ENCODE measurements at places on chromosomes 1 and 21.
A peak's percentile ranks its signal among the peaks of the same experiment; 100 is the strongest.

- no peak for DNase-seq
Observed at GRCh38 chr1:205951746-205952145, 8.5 kb upstream of the SLC26A9 start.

GRCh38 chr1:169550294-169550693 is 36.0 kb downstream of the F5 start:
- DNase-seq: no peak

GRCh38 chr1:115142616-115143015 is 53.3 kb upstream of the TSPAN2 start:
- no peak for DNase-seq

- DNase-seq: no peak
Observed at GRCh38 chr1:61797045-61797755, 54.9 kb downstream of the PATJ start.

DNA sequence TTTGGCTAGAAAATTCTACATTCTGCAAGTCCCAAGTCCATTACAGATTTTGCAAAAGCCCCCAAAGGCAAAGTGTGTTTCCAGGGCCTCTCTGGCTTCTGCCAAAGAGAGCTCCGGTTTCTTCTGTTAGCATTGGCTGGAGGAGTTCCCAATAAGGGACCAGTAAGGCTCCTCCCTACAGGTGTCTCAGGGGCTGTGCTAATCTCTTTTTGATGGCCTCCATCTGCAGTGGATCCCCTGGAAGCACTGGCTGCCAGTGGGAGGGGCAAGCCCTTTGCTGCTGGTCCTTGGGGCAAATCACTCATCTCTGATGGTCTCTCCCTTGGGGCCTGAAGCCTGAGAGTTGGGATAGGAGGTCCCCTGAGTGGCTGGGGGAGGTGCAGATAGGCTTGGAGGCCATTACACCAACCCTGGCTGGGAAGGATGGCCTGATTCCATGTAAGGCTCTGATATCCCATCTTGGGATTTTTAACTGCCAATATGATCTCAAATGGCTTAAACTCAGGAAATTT is 89.1 kb upstream of the USP24 start:
- DNase-seq: no peak

DNA sequence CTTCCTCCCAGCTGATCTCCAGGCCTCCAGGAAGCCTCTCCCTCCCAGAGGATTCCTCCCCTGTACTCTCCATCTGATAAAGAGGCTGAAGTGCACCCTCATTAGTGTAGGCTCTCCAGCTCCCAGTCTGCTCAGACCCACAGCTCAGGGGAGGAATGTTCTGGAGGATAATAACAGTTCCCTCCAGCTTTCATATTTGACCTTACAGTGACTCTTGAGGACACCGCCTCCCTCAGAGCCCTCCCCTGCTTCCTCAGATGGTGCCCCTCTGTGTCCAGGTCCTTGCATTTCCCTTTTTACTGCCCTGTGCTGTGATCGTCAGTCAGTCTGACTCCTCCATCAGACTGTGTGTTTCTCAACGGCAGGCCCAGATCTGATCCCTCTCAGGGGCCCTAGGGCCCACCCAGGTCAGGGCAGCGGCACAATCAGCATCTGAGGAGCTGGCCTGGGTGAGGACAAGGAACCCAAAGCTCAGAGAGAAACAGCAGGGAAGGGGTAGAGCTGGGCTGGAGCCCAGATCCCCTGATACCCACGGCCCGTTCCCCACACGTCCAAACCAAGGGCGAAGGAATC is 1.1 kb upstream of the SHISAL2A start:
- DNase-seq: no peak

GRCh38 chr1:154346276-154346917 is 21.1 kb downstream of the ATP8B2 start:
- no peak for DNase-seq

DNA sequence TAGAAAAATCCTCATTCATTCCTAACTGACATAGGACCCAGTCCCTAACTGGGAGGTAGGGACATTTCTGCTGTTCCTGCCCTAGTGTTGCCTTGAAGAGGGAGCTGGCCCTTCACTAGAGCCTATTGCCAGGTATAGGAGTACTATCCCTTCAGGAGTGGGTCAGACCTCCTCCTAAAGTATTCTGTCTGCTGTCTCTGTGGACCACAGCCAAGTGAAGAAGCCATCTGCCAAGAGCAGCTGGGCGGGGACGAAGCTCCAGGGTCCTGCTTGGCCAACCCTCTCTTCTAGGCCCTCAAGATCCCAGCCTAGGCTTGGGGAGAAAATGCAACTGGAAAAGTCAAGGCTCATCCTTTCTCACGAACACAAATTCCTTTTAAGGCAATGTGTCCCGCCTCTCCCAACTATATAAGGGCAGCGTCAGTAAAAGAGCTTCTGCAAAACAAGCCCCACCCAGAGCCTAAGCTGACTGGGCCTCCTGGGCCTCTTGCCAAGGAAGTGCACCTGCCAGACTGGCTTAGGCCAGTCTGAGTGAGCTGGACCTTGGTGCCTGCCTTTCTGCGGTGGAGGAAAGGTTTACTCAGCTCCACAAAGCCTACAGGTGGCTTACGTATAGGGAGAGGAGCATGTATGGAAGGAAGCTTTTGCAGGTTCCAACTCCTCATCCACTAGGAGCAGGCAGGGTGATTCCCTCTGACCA is 638 bp upstream of the TUFT1 start:
- DNase-seq: no peak

DNA sequence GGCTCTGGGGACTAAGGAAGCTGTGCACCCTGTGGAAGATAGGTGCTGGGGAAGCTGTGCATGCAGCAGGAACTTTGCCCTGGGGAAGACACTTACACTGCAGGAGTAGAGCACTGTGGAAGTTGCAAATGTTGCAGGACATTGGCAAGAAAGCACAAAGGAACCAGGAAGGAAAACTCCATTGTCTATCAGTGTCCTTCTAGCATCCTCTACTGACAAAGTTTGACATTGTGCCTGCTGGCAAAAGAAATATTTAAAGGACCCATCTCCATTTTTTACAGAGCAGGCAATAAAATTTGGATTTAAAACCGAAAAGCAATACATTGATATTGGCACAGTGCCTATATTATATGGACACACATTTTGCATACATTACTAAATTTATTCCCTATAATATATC is 394.1 kb downstream of the PBX1 start:
- DNase-seq: no peak

DNA sequence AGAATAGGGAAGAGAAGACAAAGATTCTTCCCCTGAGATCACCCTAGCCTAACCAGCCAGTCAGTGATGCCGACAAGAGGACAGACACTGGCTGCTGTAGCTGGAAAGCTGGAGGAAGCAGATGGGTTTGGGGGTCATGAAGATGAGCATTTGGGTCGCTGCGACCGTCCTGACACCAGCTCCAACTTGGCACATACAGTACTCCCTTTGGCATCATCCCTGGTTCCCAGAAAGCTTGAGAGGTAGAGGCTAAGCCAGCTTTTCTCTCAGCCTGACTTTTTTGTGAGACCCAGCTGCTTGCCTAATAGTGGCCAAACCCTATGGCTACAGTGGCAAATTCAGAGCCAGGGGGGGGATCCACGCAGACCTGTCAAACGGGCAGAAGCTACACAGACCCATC is 43.0 kb upstream of the IKBKE start:
- DNase-seq: no peak

DNA sequence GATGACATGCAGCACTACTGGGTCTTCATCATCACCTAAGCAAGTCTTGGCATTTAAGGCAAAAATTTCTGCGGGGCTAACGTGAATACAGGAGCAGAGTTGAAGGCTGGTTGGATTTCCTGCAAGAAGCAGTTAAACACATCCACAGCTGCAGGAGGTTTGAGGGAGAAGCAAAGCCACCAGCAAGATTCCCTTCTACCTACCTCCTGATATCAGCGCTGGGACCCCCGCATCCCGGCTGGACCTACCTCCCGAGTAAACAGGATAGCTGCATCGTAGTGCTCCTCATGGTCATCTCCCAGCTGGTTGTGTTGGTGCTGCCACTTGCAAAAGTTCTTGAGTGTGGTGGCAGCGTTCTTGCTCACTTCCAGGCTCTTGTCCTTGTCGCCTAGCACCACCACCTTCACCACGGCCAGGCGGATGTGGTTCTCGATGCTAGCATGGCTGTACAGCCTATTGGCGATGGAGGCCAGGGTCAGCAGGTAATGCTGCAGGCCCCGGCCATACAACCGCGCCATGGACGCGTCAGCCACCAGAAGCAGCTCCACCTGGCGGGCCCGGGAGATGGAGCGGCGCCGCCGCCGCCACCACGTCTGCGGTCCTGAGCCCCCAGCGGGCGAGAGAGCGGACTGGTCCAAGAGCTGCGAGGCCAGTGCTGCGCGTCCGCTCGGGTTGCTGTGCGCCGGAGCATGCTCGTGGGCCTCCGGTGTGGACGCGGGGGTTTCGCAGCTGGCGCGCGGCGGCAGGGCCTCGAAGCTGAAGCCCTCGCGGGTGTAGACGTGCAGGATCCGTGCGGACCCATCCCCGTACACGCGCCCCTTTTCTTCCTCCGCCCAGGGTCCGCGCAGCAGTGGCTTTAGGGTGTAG is 1.6 kb downstream of the ADAMTS5 start:
- no peak for DNase-seq

- DNase-seq: no peak
Observed at GRCh38 chr1:214583824-214584554, 19.0 kb upstream of the CENPF start.

DNA sequence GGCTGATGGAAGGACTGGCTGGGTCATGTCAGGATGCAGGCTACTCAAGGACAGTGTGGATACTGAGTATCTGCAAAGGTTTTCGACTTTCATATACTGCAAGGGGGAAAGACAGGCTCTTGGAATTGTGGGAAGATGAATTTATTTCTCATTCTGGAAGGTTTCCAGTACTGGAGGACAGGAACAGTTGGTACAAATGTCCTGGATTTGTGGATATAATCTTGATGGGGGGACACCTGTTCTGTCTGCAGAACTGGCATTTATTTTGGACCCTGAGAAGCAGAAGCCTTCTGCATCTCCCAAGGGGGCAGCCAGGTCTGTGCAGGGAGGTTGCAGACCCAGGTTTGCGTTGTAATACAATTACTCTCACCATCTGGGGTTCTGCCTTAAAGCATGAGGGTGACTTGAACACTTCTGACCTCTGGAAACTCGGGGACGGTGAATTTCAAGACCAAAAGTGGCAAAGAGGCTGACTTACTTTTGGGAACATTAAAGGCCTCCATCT is 65.8 kb downstream of the NOS1AP start:
- no peak for DNase-seq

DNA sequence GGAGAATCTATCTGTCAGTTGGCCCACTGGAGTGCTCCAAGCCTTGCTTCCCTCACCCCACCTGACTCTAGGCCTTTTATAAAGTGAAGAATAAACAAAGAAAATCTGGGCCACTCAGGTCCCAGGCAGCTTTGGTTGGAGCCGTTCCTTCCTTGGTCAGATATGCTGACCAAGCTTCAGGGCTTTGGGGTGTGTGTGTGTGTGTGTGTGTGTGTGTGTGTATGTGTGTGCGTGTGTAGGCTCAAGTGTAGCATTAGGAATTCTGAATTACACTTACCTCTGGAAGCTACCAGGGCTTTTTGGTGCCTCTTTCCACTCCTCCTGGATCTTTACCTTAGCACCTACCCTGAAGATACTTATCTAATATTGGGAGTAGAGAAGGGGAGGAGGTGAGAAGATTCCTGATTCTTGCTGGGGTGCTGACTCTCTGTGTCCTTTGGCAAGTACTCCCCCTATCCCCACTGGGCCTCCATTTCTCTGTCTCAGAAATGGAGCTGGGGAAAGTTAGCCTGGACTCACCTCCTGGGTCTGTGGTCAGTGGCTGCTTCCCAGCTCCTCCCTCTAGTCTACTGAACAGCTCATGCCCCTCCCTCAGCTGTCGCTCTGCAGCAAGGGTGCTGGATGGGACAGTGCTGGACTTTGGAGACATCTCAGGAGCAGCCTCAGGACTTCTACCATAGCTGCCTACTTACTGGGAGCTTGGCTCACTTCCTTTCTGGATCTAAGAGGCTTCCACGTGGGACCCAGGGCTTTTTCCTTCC is 10.8 kb downstream of the FOXD2 start:
- DNase-seq: no peak

GRCh38 chr1:19036041-19036812 is 79.8 kb upstream of the IFFO2 start:
- DNase-seq: no peak

DNA sequence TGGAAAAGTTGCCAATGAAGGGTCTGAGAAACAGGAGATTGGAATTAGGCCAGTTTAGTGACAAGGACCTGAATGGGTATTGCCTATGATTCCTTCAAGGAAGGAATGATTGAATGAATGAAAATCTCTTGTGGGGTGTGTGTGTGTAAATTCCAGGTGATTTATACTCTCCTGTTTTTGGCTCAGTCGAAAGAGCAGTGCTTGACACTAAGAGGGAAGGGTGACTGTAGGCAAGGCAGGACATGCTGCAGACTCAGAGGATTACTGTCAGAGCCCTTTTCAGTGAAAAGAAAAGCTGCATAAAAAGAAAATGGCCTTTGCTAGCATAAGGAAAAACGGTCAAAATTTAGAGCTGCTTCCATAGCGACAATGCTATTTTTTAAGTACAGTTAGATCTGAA is 30.1 kb downstream of the C1orf21 start:
- no peak for DNase-seq

DNA sequence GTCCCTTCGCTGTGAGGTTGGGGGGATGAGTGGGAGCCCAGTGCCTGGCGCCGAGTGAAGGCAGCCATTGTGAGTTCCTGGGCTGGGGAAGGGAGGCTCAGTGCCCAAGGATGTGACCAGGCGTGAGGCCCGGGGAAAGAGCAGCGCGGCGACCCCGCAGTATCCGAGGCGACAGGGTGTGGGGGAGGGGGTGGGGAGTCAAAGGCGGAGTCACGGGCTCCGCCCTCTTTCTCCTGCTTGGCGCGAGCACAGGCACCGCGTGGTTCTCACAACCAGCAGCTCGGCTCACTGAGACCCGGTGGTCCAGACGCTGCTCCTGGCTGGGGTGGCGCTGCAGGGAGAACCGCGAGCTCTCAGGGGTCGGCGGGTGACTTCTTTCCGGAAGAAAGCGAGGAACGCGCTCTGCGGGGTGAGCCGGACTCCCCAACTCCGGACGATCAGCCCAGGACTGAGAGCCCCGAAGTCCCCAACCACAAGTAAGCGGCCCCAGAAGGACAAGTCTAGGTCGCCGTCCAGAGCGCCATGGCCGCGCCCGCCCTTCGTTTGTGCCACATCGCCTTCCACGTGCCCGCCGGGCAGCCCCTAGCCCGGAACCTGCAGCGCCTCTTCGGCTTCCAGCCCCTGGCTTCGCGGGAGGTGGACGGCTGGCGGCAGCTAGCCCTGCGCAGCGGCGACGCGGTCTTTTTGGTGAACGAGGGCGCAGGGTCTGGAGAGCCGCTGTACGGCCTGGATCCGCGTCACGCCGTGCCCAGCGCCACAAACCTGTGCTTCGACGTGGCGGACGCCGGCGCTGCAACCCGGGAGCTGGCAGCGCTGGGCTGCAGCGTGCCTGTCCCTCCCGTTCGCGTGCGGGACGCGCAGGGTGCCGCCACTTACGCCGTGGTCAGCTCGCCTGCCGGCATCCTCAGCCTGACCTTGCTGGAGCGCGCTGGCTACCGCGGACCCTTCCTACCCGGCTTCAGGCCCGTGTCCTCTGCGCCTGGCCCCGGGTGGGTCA is at the start of gene HPDL:
HPDL (plus strand) TSS at position 269 of the 997 bp plus-strand sequence; CDS start at position 523, 254 bp downstream.
- peak; percentile 38 for DNase-seq
